Hippocampal formation (tissue), 2 donors: ENCODE measurements at places on chromosomes 11 and 22.
A peak's percentile ranks its signal among the peaks of the same experiment; 100 is the strongest.

DNA sequence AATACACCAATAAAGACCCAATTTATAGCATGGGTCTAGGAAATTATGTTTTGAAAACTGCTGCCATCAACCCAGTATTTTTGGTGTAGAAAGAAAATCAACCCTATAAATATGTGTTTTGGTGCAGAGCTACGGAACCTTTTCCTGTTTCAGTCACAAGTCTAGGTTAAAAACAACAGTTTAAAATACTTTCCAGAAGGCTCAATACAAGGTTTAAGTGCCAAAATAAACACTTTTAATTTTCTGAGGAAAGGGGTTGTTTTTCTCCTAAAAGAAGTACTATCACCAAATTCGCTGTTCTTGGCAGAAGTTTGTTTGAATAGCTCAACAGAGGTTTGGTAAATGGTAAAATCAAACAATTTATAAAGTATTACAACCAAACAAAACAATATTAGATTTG, 201.3 kb downstream of the TMEM135 start:
- DNase-seq, result no peak

GRCh38 chr11:85772695-85773094, 38.2 kb downstream of the SYTL2 start:
- no peak for DNase-seq

GRCh38 chr22:24559471-24559870, 3.7 kb downstream of the SNRPD3 start:
- DNase-seq, result no peak

DNA sequence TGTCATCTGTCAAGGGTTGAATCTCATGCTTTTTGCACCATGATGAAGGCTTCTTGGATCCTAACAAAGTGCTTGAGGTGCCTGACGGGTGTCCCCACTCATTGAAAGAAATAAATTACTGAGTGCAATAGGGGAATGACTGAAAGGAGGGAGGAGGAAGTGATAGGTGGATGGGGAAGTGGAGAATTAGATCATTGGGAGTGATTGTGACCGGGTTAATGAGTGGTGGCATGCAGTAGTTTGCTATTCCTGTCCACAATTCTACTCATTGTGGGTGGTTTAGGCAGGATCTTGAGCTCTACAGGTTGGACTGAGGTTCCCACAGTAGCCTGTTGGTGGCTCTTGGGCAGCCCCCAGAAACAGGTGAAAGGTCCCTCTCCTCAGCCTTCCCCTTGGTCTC, 44.3 kb downstream of the THAP12 start:
- DNase-seq, result no peak

- no peak for DNase-seq
These were observed 35.7 kb upstream of the KLHL35 start for GRCh38 chr11:75468534-75469340.

DNA sequence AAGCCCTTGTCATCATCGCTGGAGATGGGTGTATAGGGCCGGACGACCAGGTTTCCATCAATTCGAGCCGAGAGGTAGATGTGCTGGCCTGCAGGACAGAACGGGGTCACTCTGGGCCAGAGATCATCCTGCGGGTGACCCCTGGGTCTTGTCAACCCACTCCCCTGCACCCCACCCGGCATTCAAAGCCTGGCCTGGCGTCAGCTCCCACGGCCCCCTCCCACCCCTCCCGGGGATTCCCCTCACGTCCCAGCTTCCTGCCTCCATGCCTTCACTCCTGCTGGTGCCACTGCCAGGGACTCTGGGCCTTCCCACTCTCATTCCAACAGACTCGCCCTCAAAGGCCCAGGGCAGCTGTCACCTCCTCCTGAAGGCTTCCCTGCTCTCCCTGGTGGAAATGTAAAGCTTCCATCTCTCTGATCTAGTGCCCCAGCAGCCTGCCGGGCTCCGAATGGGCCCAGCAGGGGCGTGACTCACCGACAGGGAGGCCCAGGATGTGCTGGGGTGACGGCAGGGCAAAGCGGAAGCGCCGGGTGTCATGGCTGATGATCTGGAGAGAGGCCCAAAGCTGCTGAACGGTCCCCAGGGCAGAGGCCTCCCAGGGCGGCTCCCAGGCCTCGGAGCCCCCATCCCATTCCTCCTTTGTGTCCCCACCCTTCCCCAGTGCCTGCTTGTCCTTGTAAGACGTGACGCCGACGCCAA, 9.3 kb downstream of the ATP5MGL start:
- no peak for DNase-seq

DNA sequence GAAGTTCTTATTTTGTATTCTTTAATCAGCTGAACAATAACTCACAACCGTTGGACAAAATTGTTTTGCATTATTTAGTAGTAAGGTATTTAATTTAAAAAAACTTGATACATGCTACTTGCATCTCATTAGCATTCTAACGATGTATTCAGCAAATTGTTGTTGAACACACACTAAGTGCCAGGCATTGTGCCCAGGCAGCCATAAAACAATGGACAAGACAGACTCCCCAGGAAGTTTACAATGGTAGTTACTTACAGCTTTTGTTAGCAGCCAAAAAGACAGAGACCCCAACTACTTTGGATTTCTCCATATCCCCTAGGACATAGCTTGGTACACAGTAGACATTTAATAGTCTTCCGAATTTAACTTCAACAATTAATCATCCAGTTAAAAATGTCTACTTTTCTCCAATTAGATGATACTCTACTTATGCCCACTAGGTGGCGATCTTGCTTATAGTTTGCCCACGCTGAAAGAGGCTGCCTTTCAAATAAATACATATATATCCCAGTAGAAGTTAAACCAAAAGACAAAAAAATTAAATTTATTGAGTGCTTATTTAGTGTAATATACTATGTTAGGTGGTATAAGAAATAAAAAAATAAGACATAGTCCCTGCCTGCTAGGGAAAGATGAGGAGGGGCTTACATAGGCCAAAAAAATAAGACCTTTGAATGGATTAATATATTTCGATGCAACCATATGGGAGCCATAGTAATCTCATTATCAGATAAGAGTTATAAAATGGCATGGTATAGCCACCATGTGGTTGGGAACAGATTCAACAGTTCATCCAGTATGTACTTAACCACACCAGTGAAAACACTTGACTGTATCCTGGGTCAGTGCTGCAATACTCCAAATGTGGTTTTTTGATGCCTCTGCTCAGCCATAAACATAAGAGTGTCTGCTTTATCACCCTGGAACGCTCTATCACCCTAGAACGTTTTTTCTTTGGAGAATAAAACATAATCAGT, 2.0 kb upstream of the FJX1 start:
- peak; percentile 50 for DNase-seq

DNA sequence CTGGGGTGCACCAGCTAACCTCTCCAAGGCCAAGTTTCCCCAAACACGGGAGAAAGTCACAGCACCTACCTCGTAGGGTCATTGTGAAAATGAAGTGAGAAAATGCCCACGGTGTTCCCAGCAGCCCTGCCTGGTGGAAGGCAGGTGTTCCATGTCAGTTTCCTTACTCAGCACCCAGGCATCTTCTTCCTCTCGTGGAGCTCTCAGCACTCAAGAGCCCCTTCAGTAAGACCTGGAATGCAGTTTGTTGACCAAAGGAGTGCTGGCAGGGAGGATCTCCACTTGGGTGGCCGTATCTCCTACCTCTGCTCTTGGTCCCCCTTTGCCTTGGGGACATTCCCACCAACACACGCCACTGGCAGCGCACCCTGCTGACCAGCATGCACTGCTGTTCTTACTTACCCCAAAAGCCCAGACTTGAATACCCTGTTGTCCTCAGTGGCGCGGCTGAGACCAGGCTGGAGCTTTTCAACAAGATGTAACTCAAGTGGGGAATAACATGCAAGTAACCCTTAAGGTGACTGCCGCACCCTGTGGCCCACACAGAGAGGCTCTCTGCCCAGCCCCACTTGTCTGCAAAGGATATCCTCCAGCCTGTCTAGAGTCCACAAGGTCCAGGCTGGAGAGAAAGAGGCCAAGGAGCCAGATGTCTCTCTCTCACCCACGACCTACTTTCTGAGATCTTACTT, 201.2 kb upstream of the TMEM45B start:
- DNase-seq, result no peak

DNA sequence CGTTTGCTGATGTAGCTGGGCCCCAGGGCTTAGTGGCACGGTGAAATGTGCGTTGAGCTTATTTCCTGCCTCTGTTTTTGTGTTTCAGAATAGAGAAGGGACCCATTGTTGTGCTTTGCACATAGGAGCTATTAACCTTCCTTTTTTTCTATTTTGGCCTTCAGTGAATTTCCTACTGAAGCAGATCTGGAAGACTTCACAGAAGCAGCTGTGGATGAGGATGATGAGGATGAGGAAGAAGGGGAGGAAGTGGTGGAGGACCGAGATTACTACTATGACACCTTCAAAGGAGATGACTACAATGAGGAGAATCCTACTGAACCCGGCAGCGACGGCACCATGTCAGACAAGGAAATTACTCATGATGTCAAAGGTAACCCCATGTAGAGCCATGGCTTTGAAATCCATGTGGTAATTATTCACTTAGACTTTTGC, 37.4 kb upstream of the ST14 start:
- DNase-seq, result no peak

- DNase-seq, result no peak
These were observed 22.8 kb downstream of the F2 start for GRCh38 chr11:46741600-46742484.

GRCh38 chr11:119316016-119316728, 758 bp downstream of the MCAM start:
- DNase-seq, result peak; percentile 82

- DNase-seq, result no peak
These were observed 21.9 kb upstream of the POLD3 start for GRCh38 chr11:74570266-74571061.

GRCh38 chr11:134882671-134883297, 470.7 kb upstream of the B3GAT1 start:
- DNase-seq, result no peak

GRCh38 chr11:47306484-47306844, 36.5 kb downstream of the MADD start:
- no peak for DNase-seq

DNA sequence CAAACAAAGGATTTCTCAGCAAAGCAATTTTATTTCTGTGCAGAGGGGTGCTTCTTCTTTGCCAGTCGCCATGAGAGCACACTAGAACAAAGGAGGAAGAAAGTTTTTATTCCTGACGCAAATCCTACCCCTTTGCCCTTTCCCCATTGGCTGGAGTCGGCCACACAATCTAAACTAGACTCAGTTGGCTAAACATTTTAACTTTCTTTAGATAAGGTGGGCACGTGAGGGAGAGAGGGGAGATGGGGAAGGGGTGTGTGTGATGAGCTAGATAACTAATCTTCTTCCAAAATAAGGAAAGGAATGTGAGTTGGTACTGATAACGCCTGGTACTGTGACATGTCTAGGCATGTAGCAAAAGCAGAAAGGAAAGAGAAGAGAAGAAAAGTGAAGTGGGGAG, 626 bp downstream of the TRIM22 start:
- peak; percentile 1 for DNase-seq

GRCh38 chr11:36757075-36757474, 159.0 kb upstream of the RAG2 start:
- no peak for DNase-seq

DNA sequence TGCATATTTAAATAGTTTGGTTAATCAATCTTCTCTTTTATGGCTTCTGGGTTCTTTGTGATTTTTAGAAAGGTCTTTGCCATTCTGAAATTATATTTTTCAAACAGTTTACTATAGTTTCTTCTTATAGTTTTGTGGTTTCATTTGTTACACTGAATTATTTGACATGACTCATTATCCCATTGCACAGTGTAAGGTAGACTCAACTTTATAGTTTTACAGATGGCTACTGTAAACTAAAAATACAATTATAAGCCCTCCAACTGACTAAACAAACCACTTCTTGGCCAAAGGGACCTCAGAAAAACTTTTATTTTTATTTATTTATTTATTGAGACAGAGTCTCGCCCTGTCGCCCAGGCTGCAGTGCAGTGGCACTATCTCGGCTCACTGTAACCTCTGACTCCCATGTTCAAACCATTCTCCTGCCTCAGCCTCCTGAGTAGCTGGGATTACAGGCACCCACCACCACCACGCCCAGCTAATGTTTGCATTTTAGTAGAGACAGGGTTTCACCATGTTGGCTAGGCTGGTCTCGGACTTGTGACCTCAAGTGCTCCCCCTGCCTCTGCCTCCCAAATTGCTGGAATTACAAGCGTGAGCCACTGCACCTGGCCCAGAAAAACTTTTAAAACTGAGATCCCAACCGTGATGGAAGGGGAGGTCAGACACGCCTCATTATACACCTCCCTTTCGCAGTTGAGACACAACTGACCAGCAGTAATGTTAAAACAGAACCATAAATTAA, 14.1 kb upstream of the RAC2 start:
- DNase-seq, result no peak

DNA sequence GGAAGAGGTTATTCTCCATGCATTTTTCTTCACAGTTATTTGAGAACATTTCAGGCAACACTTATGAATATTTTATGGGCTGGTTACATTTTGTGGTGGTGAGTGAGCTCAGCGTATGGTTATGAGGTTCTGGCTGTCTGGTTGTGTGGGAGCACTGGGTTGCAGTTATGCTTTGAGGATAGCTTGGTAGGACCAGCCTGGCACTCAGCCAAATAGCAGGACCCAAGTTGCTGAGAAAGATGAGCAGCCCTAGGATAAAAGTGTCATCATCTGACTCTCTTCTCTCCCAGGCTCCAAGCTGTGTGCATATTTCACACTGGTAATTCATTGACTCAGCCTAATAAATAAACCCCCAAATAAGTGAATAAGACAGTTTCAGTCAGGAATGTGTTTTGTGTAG, 8.1 kb upstream of the SRSF8 start:
- no peak for DNase-seq
